ENCODE measurements at places on chromosomes 11 and 22. TPM values are rescaled to one million over a fixed set of nuclear protein-coding genes. Genes with fewer than 3 reads are reported as not detected.

The PRODH gene
- 0.06 TPM for polyA plus RNA-seq

The MS4A4A gene
- not detected for polyA plus RNA-seq

The MISFA gene
- polyA plus RNA-seq = 1.7 TPM

The APOBEC3F gene
- 7.0 TPM for polyA plus RNA-seq

The BLID gene
- polyA plus RNA-seq = 0.09 TPM

The EFCAB6 gene
- 1.0 TPM for polyA plus RNA-seq

The PARVB gene
- polyA plus RNA-seq = 47.3 TPM

The VSIG10L2 gene
- polyA plus RNA-seq = not detected

The APOBEC3B gene
- polyA plus RNA-seq = 10.3 TPM

The PANX3 gene
- not detected for polyA plus RNA-seq

The PHOX2A gene
- not detected for polyA plus RNA-seq

The EXPH5 gene
- polyA plus RNA-seq = 3.4 TPM

The DYNC2H1 gene
- polyA plus RNA-seq = 20.4 TPM

The MUC5AC gene
- polyA plus RNA-seq = not detected

The KCNQ1OT1 gene
- 0.05 TPM for polyA plus RNA-seq

The OR2AT4 gene
- not detected for polyA plus RNA-seq

The APOA4 gene
- polyA plus RNA-seq = not detected

The TPBGL gene
- polyA plus RNA-seq = not detected

The CCDC188 gene
- 0.37 TPM for polyA plus RNA-seq
